ENCODE measurements at places on chromosomes 7 and 10.

GRCh38 chr7:21256310-21256877 lies 171.5 kb upstream of the SP4 start:
- no peak for DNase-seq

GRCh38 chr7:124761164-124761715 lies 4.4 kb downstream of the GPR37 start:
- DNase-seq: no peak

- DNase-seq: no peak
Measured at GRCh38 chr7:116249969-116250553, 39.7 kb downstream of the TES start.

GRCh38 chr10:70121281-70121949 lies 11.2 kb downstream of the AIFM2 start:
- DNase-seq: no peak

- DNase-seq: no peak
Measured at GRCh38 chr10:89741126-89741762, 39.9 kb downstream of the KIF20B start.

GRCh38 chr7:120718361-120718760 lies 139.6 kb downstream of the TSPAN12 start:
- no peak for DNase-seq

- no peak for DNase-seq
Measured at GRCh38 chr10:22681783-22682183, 32.6 kb downstream of the PIP4K2A start.

GRCh38 chr7:39923091-39923490 lies 27.0 kb upstream of the CDK13 start:
- DNase-seq: no peak

GRCh38 chr7:5210751-5211338 lies 20.8 kb downstream of the WIPI2 start:
- DNase-seq: no peak

GRCh38 chr7:101089876-101090275 lies 4.6 kb downstream of the TRIM56 start:
- DNase-seq: no peak

DNA sequence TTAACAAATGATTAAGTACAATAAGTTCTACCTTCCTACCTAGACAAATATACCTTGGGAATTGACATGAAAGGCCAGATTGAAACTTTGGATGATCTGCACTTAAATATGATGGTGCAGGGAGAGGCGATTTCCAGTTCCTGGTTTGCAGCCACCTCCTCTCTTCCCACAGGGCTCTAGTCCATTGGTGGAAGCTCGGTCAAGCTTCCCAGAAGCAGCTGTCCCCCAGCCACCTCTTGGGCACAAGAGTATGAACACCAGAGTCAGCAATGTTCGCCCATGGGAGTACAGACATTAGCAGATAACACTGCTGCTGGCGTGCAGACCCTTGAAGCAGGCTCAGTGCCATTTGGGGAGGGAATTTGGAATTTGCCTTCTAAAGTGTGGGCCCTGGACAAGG lies 1.5 kb upstream of the CPVL start:
- DNase-seq: no peak

DNA sequence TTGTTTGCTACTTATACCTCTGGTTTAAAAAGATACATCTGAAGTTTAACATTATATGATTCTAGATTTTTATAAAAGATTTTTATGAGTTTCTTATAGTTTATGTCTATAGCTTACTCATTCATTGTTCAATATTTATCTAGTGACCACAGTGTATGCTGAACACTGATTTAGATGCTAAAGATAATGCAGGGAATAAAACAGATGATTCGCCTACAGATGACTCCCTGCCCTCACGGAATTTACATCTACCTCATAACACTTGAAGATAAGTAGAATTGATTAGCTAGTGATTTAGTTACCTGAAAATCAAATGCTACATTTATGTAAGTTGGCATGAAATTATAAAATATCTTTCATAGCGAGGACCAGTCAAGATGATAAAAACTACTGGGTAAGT lies 105.8 kb downstream of the HIPK2 start:
- no peak for DNase-seq

All from stimulated activated CD4-positive, alpha-beta T cell treated with anti-CD3 and anti-CD28 coated beads, Interleukin-4, amount 100 ng/mL, for 4 hours (primary cell).